ENCODE measurements at places on chromosomes 11 and 22.
A peak's percentile ranks its signal among the peaks of the same experiment; 100 is the strongest.

DNA sequence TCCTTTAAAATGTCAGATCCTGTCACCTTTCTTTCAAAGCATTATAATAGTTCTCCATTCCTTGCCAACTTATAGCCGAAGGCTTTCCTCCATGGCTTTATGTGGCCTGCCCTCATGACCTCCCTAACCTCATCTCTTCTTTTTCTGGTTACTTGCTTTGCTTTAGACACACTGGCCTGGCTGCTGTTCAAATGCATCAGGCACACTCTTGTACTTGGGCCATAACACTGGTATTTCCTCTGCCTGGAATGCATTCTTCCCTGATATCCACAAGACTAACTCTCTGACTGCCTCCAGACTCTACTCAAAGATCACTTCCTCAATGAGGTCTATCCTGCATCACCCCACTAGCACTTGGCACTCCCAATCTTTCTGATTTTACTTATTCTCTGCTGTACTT is 710.3 kb downstream of the KCNA4 start:
- no peak for DNase-seq

- no peak for DNase-seq
Measured at GRCh38 chr11:59671471-59671870, 2.6 kb upstream of the PATL1 start.

GRCh38 chr11:1123970-1124369 is 33.8 kb upstream of the MUC5AC start:
- DNase-seq, result peak; percentile 45

DNA sequence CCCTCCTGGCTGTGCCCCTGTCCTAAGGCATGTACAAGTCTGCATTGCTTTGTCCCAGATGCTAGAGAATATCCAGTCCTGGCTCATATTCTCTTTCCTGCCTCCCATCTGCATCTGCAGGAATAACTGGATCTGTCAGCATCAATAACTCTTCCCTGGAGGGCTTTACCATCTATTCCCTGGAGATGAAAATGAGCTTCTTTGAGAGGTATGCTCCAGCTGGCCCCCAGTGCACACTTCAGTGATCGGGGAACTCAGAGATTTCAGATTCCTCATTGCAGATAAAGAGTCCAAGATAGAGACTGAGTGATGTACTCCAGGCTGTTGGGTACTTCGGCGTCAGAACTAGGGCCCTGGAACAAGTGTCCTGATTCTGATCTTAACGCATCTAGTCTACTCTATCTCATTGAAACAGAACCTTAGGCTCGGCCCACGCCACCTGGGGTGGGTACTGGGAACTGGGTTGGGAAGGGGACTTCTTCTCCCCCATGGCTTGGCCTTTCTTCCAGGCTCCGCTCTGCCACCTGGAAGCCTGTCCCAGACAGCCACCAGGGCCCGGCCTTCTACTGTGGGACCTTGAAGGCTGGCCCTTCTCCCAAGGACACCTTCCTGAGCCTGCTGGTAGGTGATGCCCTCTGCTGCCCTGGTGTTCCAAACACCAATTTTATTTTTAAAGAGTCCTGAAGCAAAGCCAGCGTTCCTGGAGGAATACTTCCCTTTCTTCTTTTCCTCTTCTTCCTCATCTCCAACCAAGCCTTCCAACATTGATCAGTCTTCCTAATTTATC is 17.8 kb upstream of the GLB1L2 start:
- no peak for DNase-seq

GRCh38 chr11:28815110-28815509 is 706.9 kb downstream of the METTL15 start:
- no peak for DNase-seq

GRCh38 chr11:957212-957920 is 31.7 kb downstream of the AP2A2 start:
- no peak for DNase-seq

DNA sequence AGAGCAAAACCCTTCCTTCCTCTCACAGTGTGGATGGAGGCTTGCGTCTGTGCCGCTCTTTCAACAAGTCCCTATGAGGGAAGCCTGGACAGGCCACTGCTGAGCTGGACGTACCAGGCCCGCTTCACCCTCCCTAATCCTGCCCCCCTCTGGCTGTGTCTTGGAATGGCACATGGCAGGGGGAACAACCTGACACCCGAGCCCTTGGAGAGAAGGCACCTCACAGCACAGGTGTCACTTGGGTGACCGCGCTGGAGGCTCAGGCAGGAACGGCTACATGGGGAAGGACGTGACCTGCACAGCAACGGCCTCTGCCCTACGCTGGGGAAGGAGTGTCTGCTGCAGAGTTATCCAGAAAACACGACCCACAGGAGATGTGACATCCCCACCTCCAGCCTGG is 11.0 kb downstream of the CARS1 start:
- DNase-seq, result no peak

DNA sequence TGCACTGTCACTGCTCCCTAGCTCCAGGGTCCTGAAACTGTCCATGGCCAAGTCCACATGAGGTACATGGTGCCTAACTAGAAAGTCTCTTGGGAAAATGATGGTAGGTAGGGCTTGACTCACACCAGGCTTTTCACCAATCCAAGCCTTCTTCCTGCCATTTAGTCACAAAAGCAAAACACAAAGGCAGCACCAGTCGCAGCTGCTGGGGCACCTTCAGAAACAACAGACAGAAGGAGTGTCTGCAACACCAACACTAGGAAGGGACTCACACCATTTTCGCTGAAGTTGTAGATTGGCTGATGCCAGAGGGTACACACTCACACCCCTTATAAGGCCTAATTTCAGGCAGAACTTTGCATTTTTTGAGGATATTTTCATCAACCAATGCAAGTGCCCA is 55.7 kb downstream of the SYTL2 start:
- peak; percentile 17 for DNase-seq

DNA sequence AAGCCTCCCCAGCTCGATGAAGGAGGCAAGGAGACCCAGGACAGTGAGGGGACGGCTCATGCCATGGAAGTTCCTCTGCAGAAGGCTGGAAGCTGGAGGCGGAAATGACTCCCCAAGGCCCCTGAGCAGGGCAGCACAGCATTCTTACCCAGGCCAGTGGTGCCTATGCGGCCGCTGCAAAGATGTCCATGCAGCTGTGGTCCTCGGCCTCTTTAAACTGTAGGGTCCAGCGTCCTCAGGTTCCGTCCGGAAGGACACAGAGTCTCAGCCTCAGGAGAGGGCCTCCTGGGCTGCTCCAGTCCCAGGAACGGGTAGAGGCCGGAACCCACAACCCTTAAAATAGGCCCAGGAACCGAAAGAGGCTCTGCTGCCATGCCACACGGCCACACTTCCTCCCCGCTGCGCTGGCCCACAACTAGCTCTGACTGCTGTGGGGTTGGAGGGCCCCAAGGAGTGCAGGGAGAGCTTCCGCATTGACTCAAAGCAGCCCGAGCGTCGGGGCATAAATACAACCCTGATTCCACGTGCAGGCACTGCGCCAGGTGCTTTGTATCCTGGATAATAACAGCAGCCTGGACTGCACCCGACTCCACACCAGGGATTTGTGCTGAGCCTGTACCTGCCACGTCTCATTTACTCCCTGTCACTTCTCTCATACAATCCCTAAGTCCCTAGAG is 5.5 kb downstream of the KIAA0930 start:
- peak; percentile 49 for DNase-seq

- DNase-seq, result no peak
Measured at GRCh38 chr11:90220391-90220790, 2.5 kb downstream of the CHORDC1 start.

DNA sequence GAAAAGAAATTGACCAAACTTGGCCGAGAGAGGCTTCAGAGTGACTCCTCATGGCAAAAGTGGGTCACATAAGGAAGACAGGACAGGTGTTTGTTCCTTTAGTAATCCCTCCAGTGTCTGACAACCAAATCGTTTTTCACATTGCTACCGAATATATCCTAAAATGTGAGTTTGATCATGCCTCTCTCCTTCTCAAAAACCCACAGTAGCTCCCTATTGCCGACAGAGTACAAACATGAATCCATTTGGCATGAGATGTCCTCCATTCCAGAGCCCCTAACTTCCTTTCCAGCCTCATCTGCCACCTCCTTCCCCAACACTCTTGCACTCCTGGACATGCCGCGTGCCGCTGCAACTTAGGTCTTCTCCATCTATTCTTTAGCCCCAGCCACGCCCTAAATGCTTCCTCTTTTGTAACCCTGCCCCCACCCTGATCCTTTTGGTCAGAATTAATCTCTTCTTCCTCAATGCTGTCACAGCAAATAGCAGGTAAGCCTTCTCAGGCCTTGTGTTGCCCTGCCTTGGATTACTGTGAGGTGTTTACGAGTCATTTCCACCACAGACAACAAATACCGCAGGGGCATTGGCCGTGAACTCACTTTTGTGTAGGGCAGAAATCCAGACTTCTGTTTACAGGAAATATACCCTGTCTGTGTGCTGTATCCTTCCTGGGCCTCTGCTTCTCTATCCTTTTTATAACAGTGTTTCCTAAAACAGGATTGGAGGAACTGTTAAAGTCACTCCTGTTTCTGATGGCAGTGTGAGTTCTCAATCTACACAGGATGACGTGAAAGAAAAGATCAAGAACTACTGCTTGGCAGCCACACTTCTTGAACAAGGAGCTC is 66.0 kb upstream of the FTH1 start:
- no peak for DNase-seq
